Thymus (tissue), 14 donors: ENCODE measurements at places on chromosomes 7 and 10.

DNA sequence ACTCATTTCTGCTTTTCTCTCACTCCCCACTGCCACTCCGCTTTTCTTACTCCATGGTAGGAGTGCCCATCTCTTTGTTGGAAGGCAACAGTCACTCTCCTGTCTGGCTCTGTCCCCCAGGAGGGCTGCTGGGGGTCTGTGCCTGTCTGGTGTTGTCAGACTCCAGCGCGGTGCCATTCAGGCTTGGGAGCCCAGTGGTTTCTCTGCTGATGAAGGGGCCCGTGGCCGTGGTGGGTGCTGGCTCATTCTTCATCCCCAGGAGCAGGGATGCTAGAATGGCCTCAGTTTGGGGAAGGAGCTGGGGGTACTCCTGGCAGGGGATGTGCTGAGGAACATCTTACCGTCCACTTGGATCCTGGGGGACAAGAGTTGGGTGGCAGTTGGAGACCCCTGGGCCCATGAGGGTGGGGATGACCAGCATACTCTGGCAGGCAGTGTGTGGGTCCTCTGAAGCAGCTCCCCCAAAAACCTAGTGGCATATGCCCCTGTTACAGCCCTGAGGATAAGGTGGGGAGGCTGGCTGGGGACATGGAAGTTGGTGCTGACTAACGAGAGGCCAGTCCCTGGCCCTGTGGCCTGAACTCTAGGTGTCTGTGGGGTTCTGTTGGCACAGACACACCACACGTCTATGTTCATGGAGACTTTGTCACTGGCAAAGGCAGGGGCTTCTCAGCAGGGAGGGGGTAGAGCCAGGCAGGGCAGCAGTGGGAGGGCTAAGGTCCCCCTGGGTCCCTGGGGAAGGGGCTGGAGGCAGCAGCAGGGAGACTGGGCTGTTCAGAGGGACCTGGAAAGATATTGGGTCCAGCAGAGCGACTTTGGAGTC lies 102.8 kb upstream of the RET start:
- no peak for DNase-seq

DNA sequence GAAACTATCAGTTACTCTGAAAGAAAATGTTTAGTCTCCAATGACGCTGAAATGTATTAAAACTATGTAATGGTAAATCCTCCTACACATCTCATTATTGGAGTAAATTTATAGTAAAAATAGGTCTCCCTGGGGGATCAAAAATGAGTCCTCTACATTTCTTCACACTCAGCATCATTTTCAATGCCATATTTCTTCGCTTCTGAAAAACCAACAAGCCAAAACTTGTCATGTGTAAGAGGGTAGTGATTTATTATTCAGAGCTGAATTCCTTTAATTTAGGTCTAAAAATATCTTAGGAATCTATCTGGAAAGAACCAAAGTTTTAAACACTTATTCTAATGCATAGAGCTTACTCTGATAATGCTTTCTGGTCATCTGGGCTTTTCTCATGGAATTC lies 3.0 kb downstream of the PDK4 start:
- no peak for DNase-seq

DNA sequence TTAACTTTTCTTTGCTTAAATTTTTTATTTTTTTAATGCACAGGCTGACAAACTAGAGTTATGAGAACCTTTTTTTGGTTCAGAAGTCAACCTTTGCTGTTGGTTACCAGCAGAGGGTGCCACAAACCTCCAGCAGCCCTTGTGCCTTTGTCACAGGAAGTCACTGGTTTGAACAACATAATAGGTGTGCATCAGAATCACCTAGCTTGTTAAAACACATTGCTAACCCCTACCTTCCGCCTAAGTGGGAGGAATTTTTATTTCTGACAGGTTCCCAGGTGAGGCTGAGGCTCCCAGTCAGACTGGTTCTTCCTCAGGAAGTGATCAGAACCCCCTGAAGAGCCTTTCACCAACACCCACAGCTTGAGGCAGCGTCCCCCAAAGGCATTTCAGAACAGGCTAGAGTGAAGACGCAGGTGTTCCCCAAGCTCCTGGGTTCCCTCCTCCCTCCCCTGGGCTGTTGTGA lies 22.6 kb upstream of the VDAC2 start:
- DNase-seq = no peak

GRCh38 chr10:112520914-112521313 lies 73.9 kb downstream of the VTI1A start:
- no peak for DNase-seq

GRCh38 chr10:9158675-9159074 lies 1104.2 kb downstream of the GATA3 start:
- no peak for DNase-seq

DNA sequence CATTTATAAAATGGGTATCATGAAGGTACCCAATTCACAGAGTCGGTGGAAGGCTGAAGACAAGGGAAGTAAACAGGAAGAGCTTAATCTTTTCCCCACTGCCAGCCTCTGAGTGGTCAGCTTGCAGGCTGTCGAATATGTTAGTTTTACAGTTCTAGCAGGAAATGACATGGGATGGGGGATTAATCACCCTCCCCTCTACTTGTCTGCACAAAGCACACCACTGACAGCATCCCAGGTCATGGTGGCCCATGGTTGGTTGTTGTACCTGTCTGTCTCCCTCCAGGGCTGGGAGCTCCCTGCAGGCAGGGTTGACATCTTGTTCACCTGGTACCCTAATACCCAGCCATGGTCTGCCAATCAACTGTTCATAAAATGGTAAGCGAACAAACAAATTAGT lies 55.6 kb downstream of the GRB10 start:
- no peak for DNase-seq

DNA sequence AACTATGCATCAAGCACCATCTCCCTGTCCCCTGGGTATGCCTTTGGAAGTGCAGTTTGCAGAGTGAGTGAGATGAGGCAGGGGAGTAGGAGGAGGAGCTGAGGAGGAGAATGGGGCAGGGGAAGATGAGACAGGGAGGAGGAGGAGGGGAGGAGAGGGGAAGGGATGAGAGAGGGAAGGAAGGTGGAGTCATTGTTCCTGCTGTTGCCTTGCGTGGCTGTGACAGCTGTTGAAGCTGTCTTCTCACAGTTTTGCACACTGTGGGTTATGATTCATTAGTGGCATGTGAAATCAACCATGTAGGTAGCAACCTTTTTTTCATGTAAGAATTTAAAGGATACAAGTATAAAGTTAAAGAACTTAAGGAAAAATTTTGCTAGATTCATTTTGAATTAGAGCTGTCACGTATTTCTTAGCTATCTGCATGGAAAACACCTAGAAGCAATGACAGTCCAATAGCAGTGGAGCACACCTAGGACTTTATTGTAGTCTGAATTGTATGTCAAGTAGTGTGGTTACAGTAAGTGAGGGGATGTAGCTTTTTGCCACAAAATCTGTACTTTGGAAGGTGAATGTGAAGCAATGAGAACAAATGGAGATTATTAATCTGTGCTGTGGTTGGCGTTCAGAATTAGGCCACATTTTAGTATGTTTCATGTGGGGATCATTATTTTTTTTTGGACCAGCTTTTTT lies 21.7 kb downstream of the CCM2 start:
- DNase-seq = no peak

DNA sequence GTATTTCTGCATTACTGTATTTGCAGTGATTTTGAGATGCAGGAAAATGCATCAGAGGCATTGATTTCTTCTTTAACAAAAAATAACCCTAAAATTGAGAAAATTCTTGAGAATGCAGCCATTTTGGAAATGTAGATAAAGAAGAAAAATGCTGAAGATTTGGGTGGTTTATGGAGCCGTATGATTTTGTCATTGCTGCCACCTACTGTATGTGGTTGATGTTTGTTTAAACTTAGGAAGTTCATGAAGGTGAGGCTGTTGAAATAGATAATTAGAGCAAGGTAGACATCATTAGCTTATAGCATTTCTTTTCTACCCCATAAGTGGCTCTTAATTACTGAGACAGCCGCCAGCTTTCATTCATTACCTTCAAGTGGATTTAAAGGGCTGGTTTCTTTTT lies 92.1 kb upstream of the SAMD8 start:
- no peak for DNase-seq
